ENCODE measurements at places on chromosomes 7 and 10.
A peak's percentile ranks its signal among the peaks of the same experiment; 100 is the strongest.

- no peak for DNase-seq
Measured at GRCh38 chr10:17387861-17388503, 66.4 kb downstream of the ST8SIA6 start.

DNA sequence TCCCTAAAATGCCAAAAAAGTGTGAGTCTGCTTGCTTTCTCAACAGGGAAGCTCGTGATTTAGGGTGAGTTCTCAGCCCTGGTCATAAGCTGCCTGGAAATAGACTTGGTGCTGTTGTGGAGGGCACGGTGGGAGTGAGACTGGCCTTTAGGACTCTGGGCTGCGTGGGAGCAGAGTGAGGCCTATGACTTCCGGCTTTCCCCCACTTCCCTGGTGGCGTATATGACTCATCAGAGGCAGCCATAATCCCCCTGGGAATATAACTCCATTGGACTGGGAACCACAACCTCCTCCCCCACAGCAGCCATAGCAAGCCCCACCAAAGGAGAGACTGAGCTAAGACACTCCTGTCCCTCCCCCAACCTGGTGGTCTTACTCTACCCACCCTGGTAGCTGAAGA is 95.0 kb downstream of the PON1 start:
- no peak for DNase-seq

DNA sequence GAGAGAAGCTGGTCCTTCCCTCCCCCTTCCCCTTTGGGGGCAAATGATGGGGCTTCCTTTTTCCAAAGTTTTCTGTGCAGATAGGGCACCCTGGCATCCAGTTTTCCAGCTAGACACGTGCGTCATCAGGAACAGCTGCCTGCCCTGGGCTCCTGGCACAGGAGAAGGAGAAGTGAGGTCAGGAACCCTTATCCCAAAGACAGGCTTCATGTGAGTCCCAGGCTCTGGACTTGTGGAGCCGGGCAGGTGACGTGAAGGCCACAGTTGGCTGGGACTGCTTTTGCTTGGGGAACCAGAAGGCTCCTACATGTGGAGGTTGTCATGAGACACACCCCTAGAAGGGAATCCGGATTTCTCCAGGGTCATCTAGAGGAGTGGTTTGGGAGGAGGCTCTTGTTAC is 66.5 kb downstream of the RBM20 start:
- no peak for DNase-seq

DNA sequence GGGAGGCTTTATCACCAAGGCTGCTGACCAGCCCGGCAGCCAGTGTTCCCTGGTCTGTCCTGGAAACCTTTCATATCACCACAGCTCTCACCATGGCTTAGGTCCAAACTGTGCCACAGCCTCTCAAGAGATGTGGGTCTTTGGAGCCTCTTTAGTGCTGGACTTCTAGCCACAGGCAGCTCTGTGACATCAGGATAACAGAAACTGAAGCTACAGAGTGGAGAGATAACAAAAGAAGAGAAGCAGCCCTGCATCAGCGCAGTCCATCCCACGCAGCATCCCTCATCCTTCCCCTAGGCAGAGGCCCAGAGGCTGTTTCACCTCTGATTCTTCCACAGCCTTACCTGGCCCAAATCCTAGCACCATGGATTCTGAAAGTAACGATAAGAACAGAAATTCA is 187.9 kb upstream of the KMT2E start:
- DNase-seq: no peak

GRCh38 chr10:78214955-78215354 is 181.3 kb downstream of the RPS24 start:
- DNase-seq: no peak

DNA sequence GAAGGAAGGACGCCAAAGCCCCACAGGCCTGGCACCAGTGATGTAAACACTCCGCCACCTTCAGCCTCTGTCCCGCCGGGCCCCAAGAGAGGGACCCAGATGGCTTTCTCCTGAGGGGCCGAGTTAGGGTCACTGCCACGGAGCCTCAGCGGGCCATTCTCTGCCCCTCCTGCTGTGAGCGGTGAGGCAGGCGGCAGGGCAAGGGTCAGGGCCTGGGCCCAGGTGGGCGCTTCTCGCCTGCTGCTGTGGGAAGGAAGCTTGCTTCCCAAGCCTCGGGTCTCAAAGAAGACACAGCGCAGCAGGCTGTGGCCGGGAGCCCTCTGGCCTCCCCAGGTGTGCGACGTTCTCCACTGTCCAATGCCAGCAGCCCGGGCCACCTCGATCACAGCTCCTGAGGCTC is 84.8 kb downstream of the PROSER2 start:
- no peak for DNase-seq

GRCh38 chr7:84161398-84161797 is 33.2 kb downstream of the SEMA3A start:
- no peak for DNase-seq

GRCh38 chr7:42548816-42549611 is 312.0 kb upstream of the GLI3 start:
- DNase-seq: no peak

GRCh38 chr7:16460789-16461493 is 4.6 kb downstream of the SOSTDC1 start:
- DNase-seq: no peak

DNA sequence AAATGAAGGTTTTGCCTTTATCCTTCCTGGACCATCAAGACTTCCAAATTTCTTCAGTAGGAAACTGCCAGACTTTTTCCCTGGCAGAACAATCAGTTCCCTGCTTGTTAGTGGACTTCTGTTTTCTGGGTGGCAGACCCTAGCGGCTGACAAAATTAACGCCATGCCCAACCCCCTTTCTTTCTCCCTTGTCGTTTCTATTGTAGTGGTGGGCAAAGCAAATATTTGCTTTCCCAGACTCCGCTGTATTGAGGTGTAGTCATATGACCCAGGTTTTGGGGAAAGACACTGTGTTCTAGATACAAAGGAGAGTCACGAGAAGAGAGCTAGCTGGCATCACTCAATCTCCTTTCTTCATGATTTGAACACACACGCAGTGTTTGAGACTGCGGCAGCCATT is 7.7 kb downstream of the PON2 start:
- no peak for DNase-seq

GRCh38 chr10:71835671-71836595 is 15.1 kb downstream of the PSAP start:
- DNase-seq: peak; percentile 98

- DNase-seq: no peak
Measured at GRCh38 chr7:18996583-18996982, 120.9 kb downstream of the TWIST1 start.

All from GM04503 (cell line).